Immature natural killer cell (primary cell): ENCODE measurements at places on chromosomes 16 and 17. TPM values are rescaled to one million over a fixed set of nuclear protein-coding genes. Genes with fewer than 3 reads are reported as not detected.

Gene SLC12A3
- polyA plus RNA-seq, result not detected

DNA sequence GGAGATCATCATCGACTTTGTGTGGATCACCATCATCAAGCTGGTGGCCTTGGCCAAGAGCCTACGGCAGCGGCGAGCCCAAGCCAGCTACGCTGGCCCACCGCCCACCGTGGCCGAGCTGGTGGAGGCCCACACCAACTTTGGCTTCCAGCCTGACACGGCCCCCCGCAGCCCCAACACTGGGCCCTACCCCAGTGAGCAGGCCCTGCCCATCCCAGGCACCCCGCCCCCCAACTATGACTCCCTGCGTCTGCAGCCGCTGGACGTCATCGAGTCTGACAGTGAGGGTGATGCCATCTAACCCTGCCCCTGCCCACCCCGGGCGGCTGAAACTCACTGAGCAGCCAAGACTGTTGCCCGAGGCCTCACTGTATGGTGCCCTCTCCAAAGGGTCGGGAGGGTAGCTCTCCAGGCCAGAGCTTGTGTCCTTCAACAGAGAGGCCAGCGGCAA, 72.5 kb downstream of the COG7 start:
- H3K27me3 ChIP-seq, result no peaks in the 10 kb centered on the region
- DNase-seq, result no peak
- H3K4me1 ChIP-seq, result no peaks in the 10 kb centered on the region
- H3K27ac ChIP-seq, result no peak overlapping the region
- H3K36me3 ChIP-seq, result no peaks in the 10 kb centered on the region
- H3K4me3 ChIP-seq, result no peak overlapping the region

DNA sequence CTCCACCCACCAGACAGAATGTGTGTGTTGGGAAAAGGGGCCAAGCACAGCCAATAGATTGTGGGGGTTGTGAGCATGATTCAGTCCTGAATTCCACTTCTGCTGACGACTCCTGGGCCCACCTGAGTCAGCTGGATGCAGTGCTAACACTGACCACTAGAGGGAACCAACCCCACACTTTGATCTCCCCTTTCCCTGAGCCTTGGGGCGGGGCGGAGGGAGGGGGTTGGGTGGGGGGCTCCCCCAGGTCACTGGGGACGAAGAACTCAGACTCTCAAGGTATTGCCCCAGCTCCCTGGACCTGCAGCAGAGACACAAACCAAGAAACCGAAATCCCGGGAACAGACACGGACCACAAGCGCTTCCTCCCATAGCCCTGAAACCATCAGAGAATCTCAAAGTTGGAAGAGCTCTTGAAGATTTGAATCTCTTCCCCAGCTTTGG, 621 bp upstream of the CSHL1 start:
- no peak overlapping the region for H3K27ac ChIP-seq
- DNase-seq, result peak; percentile 53
- H3K4me1 ChIP-seq, result no peaks in the 10 kb centered on the region
- peaks cover 2% of the 10 kb centered on the region for H3K27me3 ChIP-seq

Gene COG7
- 12.0 TPM for polyA plus RNA-seq

DNA sequence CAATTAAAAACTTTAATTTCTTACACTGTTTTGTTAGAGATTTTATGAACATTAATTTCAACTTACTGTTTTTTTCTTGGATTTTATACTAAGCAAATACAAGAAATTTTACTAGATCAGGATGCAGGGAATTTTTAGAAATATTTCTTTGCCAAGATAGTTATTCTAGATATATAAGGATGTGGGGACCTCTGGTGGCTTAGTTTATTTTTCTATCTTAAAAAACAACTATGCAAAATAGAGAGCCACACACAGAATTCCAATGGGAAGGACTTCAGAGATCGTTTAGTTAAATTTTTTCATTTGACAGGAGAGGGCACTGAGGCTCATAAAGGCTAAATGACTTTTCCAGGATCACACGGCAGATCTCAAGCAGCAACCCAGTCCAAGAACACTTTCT, 23.0 kb upstream of the CAPNS2 start:
- no peaks in the 10 kb centered on the region for H3K4me1 ChIP-seq

Gene CCL2
- not detected for polyA plus RNA-seq

DNA sequence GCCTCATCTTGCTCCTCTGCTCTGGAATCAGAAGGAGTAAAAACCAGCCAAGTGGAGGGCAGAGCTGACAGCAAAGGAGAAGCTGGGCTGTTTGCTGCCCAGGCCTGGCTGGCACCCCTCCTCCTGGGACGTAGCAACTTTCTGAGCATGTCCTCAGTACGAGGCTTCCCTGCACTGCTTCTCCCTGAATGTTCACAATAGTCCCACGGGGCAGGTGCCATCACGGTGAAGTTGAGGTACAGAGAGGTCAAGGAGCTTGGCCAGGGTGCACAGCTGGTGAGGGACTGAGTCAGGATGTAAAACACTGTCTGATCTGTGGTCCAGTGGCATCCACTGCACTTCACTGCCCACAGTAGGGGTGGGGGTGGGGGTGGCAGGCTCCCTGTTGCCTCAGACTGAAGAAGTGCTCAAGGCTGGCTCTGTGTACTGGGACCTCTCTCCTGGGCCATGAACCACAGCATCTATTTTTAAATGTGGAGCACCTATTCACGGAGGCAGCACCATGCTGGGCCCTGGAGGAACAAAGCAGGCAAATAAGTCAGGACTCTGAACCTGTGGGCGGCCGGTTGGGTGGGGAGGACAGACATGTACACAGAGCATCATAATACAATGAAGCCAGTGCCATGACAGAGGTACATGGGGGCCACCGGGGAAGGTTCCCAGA, 369.5 kb downstream of the SEC14L1 start:
- no peak overlapping the region for H3K4me3 ChIP-seq
- no peak for DNase-seq
- no peaks in the 10 kb centered on the region for H3K4me1 ChIP-seq
- peaks cover 18% of the 10 kb centered on the region for H3K36me3 ChIP-seq
- peaks cover 2% of the 10 kb centered on the region for H3K27me3 ChIP-seq

DNA sequence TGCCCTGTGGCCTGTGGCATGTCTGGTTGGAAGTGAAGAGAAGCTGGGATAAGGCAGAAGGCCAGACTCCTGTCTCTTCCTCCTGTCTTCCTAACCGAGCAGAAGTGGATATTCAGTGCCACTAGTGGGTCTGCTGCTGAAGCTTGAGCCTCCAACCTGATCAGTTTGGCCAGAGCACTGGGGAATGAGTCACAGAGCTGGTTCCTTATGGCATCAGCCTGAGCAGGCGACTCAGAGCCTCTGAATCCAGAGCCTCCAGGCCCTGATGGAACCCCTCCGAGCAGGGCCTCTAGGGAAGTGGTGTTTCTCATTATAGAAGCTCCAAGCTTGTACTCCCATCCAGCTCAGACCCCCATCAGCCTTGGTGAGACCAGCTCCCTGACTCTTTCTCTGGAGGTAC, 2.0 kb downstream of the WSCD1 start:
- no peak overlapping the region for H3K4me3 ChIP-seq
- H3K36me3 ChIP-seq, result no peaks in the 10 kb centered on the region
- H3K27me3 ChIP-seq, result peaks cover 19% of the 10 kb centered on the region
- no peak overlapping the region for H3K27ac ChIP-seq
- DNase-seq, result no peak
- peaks cover 21% of the 10 kb centered on the region for H3K4me1 ChIP-seq

DNA sequence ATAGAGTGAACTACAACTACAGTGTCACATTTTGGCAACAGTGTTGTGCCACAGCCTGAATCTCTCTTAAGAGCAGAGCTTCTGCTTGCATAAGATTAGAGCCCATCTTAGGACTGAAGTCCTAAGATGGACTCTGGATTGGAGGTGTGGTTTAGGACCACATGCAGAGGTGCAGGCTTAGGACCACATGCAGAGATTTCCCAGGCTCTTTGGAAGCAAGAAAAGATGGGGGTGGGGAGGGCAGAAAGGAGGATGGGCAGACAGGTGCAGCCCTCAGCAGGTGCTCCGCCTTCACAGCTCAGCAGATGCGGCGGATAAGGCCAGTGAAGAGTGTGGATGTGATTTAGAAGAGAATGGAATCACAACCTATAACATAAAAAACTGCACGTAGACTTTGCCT, 128.7 kb downstream of the TANGO6 start:
- DNase-seq, result no peak
- H3K27ac ChIP-seq, result no peak overlapping the region
- no peaks in the 10 kb centered on the region for H3K27me3 ChIP-seq
- peaks cover 1% of the 10 kb centered on the region for H3K4me1 ChIP-seq
- H3K4me3 ChIP-seq, result no peak overlapping the region
- peaks cover 28% of the 10 kb centered on the region for H3K36me3 ChIP-seq

DNA sequence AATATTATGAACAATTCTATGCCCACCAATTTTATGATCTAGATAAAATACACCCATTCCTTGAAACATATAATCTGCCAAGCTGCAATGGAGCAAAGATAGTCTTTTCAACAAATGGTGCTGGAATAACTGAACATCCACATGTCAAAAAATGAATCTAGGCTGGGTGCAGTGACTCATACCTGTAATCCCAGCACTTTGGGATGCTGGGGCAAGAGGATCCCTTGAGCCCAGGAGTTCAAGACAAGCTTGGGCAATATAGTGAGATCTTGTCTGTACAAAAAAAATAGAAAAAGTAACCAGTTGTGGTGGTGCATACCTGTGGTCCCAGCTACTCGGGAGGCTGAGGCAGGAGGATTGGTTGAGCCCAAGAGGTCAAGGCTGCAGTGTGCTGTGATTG, 92.5 kb downstream of the N4BP1 start:
- H3K36me3 ChIP-seq, result no peaks in the 10 kb centered on the region
- no peak overlapping the region for H3K27ac ChIP-seq
- H3K4me3 ChIP-seq, result no peak overlapping the region
- no peak for DNase-seq
- peaks cover 3% of the 10 kb centered on the region for H3K27me3 ChIP-seq
